Stimulated activated CD8-positive, alpha-beta memory T cell treated with anti-CD3 and anti-CD28 coated beads, Interleukin-15, amount 100 ng/mL, for 24 hours (primary cell): ENCODE measurements at places on chromosomes 2 and 18.

DNA sequence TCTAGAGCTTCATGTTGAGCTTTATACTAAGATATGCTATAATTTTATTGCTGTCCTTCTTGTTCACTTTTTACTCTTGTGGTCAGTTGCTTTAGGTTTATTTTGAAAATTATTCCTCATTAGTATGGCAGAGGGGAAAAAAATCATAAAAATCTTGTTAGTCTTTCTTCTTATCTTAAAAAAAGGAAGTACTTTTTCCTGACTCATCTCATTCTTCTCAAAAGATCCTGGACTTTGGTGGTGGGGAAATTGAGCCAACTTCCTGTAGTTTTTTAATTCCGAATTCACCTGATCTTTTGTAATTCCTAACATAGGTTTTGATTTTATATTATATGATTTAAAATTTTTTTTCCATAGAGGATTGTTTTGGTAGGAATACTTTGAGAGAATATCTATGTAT lies 3.8 kb downstream of the SLC4A1AP start:
- DNase-seq, result no peak

- no peak for DNase-seq
These were observed 173.9 kb upstream of the ARL4C start for GRCh38 chr2:234670806-234671205.

DNA sequence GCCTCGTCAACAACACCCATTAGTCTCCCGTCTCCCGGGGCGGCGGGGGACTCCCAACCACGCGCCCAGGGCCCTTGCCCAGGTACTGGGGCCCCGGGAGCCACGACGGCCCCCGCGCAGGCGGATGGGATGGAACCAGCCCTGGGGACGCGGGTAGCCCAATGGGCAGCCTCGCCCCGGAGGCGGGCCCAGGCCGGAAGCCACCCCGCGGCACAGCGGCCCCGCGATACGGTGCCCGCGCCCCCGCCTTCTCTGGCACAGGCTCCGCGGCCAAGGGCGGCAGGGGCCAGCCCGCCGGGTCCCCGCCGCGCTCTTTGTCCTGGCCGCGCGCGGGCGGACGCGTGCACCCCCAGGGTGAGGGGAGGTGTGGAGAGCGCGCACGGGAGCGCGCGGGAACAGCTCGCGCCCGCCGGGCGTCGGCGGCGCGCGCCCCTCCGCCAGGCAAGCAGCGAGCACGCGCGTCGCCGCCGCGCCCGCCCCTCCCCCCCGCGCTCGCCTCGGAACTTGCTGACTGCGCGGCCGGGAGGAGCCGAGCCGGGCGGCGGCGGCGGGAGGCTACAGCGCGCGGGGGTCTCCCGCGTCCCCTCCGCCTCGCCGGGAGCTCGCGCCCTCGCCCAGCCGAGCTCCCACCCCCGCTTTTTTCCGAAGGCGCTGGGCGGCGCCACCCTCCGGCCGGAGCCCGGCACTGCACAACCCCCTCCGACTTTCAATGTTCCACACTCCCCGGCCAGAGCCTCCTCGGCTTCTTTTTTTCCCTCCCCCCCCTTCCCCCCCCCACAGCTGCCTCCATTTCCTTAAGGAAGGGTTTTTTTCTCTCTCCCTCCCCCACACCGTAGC lies at the start of gene UBE2E3:
Gene UBE2E3, plus strand, starts transcription at position 500 of the 837 bp plus-strand sequence. CDS start 1,438 bp downstream, outside the sequence.
- peak; percentile 49 for DNase-seq

GRCh38 chr18:12253663-12254135 lies 462 bp upstream of the CIDEA start:
- no peak for DNase-seq

DNA sequence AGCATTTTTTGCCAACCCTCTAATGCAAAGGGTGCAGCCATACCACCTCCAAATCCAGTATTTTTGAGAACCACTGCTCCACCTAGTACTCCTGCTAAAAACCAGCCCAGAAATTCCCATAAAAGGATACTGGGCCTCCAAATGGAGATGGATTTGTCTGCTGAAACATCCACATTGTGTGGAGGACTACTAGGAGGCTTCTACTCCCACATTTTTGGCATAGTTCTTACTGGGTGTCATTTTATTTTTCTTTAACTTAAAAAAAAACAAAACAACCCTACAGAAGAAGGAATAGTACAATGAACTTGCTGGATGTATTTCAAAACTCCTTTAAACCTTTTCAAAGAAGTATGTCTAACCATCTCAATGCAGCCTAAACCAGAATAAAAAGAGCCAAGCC lies 219.2 kb downstream of the SRBD1 start:
- no peak for DNase-seq

DNA sequence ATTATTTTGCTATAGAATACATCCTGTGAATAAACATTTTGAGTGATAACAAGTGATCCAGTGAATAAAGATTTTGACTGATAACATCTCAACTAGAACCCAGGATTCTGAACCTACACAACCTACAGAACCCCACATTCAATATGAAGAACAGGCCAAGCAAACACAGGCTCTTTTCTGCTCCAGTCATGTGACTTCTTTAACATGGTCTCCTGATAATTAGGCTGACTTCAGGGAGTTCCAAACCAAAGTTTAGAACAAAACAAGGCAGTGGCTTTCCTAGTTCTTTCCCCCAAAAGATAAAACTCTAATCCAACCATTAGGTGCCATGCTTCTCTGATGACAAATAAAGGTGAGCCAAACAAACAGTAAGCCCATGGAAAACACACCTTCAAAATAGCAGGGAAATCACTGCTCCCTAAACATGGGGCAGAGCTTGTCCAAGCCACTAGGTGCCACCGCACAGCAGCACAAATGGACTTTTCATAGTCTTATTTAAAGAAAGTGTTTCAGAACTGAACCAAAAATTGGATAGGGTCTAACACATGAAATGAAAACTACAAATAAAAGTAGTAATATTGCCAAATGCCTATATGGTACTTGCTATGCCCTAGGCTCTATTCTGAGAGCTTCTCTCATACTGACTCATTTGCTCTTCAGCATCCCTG lies 95.3 kb downstream of the EVA1A start:
- DNase-seq, result no peak

DNA sequence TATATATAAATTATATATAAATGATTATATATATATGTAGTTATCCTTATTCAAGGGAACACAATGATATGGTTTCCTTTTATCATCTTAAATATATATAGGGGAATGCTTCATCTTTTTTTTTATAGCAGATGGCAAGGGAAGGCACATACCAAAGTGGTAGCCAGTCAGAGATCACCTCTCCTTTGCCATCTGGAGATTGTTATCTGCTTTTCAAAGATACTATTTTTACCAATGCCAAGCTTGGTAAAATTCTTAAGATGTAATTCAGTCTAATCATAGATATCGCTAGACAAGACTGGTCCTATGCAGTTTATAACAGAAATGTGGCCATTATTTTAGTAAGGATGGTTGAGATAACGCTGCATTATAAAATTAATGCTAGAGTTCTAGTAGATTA lies 64.7 kb upstream of the DSEL start:
- DNase-seq, result no peak

GRCh38 chr2:18309627-18310026 lies 250.8 kb downstream of the RDH14 start:
- DNase-seq, result no peak

DNA sequence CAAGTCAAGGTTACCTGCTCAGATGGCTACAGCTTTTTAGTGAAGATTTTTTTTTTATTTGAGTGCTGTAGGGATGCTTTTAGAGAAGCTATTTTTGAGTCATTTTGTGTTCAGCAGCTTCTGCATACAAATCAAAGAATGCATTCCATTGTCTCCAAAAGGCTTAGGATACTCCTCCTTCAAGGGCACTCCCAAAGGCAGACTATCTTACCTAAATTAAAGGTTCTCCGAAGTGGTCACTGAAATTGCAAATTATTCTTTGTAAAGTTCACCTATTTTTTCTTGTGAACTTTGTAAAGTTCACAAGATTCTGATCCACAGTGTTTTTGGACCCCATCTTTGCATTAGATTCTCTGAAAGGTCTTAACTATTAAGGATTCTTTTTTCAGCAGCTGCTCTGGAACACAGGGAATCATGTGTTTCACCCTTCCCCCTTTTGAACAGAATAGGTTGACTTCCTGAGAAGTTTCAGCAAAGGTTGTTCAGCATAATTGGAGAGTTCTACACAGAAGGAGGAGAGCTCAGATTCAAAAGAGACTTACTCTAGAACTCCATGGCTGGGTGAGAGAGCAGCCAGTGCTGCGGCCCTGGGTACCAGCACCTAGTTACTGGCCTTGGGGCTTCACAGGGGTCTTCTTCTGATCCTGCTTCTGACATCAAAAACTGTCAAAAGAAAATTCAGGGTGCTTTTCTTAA lies 14.5 kb downstream of the CLIP4 start:
- DNase-seq, result no peak

- no peak for DNase-seq
These were observed 27.8 kb upstream of the COL6A3 start for GRCh38 chr2:237441605-237442274.

DNA sequence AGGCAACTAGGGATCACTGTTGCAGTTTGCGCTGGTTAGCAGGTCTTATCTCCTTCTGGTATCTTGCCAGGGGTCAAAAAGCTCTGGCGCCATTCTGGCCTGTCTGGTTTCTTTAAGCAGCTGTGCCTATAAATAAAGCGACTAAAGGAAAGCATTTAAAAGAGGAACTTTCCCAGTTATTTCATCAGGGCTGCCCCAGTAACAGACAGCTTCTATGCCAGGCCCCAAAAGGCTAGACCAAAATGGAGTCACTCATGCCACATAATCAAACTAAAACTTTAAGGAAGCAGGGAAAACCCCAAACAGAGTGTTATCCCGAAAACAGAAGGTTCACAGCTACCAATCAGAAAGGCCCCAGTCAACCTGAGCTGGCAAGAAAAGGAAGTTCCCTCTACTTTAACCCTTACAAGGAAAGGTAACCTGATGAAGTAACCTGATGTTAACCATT lies 41.2 kb upstream of the HNRNPA3 start:
- DNase-seq, result no peak

GRCh38 chr2:238586931-238587775 lies 160.4 kb downstream of the ASB1 start:
- DNase-seq, result no peak

- no peak for DNase-seq
These were observed 42.4 kb downstream of the ITGB1BP1 start for GRCh38 chr2:9380702-9381628.
